ENCODE measurements at places on chromosomes 7 and 10. TPM values are rescaled to one million over a fixed set of nuclear protein-coding genes. Genes with fewer than 3 reads are reported as not detected.
A peak's percentile ranks its signal among the peaks of the same experiment; 100 is the strongest.

DRGX gene
- total RNA-seq, result not detected

DNA sequence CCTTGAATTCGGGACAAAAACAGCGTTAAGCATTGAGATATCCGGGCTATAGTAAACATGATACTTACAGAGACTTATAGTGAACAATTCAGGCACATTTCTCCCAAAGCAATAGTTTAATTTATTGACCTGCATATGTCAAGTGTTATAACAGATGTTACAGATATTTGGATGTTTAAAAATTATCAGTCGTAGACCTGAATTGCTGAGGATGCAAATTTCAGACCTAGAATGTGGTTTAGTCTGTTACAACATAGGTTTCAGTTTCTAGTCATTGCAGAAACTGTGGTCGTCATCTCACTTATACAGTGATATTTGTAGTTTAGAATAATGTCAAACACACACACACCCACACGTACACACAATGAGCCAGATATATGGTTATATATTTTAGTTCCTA lies 85.2 kb downstream of the VTI1A start:
- peak overlapping the region; percentile 23 for H3K4me3 ChIP-seq
- H3K36me3 ChIP-seq, result no peaks in the 10 kb centered on the region
- no peaks in the 10 kb centered on the region for H3K4me1 ChIP-seq
- no peak for DNase-seq
- no peaks in the 10 kb centered on the region for H3K27me3 ChIP-seq

DNA sequence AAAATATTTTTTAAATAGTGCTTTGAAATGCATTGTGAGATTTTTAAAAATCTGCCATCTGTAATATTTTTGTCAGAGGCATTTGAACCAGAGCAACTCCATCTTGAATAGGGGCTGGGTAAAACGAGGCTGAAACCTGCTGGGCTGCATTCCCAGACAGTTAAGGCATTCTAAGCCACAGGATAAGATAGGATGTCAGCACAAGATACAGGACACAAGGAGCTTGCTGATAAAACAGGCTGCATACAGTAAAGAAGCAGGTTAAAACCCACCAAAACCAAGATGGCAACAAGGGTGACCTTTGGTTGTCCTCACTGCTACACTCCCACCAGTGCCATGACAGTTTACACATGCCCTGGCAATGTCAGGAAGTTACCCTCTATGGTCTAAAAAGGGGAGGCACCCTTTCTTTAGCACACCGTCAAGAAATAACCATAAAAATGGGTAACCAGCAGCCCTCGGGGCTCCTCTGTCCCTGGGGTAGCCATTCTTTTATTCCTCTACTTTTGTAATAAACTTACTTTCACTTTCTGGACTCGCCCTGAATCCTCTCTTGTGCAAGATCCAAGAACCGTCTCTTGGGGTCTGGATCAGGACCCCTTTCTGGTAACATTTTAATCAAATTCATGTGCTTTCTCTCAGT lies 273.7 kb downstream of the SEMA3D start:
- DNase-seq, result no peak
- no peaks in the 10 kb centered on the region for H3K36me3 ChIP-seq
- no peak overlapping the region for H3K4me3 ChIP-seq
- H3K27ac ChIP-seq, result no peak overlapping the region

DNA sequence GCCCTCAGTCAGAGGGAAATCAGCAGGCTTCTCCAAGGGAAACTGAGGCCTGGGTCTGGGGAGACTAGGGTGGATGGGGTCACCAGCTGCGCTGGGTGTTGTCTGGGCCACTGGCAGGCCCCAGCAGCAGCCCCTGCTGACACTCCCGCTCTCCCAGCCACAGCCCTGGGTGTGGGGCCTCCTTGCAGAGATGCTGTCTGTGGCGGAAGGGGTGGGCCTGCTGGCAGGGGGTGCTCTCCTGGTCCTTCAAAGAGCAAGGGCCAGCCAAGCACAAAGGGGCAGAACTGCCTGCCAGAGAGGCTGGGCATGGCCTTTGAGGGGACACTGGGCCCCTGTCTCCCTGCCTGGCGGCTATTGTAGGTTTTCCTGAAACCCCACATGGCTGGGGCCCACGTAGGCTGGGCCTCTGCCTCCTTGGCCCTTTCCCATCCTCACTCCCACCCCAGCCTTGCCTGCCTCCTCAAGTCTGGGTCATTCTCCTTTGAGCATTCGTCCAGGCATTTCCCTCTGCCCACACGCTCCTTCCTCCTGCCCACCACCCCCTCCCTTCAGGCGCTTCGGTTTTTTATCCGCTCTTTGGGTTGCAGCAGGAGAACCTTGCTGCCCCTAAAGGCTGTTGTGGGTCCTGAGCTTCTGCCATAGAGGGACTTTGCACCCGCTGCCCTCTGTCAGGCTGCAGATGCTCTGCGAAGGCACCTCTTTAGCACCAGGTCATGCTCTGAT lies 9.1 kb downstream of the COL13A1 start:
- no peaks in the 10 kb centered on the region for H3K4me1 ChIP-seq
- H3K4me3 ChIP-seq, result no peak overlapping the region
- H3K27ac ChIP-seq, result no peak overlapping the region
- no peaks in the 10 kb centered on the region for H3K36me3 ChIP-seq
- H3K27me3 ChIP-seq, result no peaks in the 10 kb centered on the region
- no peak for DNase-seq

GRCh38 chr10:59688921-59689351 lies 20.7 kb downstream of the SLC16A9 start:
- DNase-seq, result no peak
- H3K36me3 ChIP-seq, result no peaks in the 10 kb centered on the region
- no peak overlapping the region for H3K27ac ChIP-seq

GRCh38 chr10:47166405-47166777 lies 133.6 kb upstream of the GDF10 start:
- no peaks in the 10 kb centered on the region for H3K36me3 ChIP-seq
- H3K27ac ChIP-seq, result peak overlapping the region; percentile 93
- H3K4me3 ChIP-seq, result no peak overlapping the region
- H3K4me1 ChIP-seq, result peaks cover 4% of the 10 kb centered on the region
